ENCODE measurements at places on chromosomes 16 and 17.

GRCh38 chr17:2157675-2158395 lies 102.9 kb downstream of the HIC1 start:
- DNase-seq: no peak

GRCh38 chr16:22923491-22923890 lies 109.5 kb downstream of the HS3ST2 start:
- no peak for DNase-seq

DNA sequence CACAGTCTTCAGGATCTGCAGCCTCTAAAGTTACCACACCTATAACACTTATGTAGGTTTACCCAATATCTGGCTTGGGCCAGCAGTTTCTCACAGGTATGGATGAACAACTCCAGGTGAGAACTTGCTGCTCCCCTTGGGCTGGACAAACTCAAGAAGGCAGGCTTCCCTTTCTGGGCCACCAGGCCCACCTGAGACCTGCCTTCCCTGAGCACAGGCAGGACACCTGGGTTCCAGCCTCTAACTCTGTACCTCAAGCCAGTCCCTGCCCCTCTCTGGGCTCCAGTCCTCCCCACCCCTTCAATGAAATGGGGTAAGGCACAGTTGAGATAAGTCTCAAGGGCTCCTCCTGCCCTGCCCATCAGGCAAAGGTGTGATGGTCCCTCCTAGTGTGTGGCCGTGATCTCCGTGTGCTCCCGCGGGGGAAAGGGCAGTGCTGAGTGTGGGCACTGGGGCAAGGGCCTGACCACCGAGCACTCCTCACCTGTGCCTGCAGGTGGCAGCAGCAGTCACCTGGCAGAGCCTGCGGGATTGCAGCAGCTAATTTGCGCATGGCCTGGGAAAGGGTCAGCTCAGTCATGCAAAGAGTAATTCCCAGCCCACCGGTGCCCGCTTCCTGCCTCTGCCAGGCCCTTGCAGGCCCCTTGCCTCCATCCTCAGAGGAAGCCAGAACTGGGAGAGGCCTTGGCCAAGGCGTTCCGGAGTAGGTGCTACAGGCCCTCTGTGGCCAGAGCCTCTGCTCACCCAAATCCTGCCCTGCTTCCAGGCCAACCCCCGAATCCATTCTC lies 28.2 kb upstream of the ADGRG1 start:
- DNase-seq: no peak

- DNase-seq: no peak
Observed at GRCh38 chr17:17381446-17382064, 78.4 kb downstream of the NT5M start.

GRCh38 chr16:86984343-86984742 lies 332.8 kb downstream of the C16orf95 start:
- no peak for DNase-seq

DNA sequence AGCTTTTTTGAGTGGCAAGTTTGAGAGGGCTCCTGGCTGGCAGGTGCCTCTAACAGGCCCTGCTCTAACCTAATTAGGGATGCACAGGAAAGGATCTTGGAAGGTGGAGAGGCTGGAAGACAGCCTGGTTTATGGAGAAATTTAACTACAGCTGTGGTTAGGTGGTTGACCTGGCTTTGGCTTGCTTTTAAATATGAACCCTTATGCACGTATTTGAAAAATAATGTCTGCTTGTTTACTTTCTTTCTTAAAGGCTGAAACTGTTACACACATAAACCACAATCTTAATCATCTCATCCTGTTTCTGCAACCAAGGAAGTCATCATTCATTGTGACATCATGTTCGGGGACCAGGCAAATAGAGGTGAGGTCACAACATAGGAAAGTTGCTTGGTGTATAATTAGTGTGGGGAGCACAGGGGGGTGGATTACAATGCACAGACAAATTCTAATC lies 23.1 kb upstream of the DHRS13 start:
- DNase-seq: peak; percentile 63

GRCh38 chr16:11183035-11183812 lies 72.8 kb downstream of the SOCS1 start:
- DNase-seq: no peak

- DNase-seq: no peak
Observed at GRCh38 chr16:47599512-47599911, 138.4 kb downstream of the PHKB start.

GRCh38 chr17:3514873-3515272 lies 39.1 kb downstream of the ASPA start:
- no peak for DNase-seq

GRCh38 chr17:34228781-34229180 lies 26.3 kb upstream of the CCL2 start:
- DNase-seq: no peak

- DNase-seq: no peak
Observed at GRCh38 chr17:28698253-28698941, 13.3 kb downstream of the PROCA1 start.

DNA sequence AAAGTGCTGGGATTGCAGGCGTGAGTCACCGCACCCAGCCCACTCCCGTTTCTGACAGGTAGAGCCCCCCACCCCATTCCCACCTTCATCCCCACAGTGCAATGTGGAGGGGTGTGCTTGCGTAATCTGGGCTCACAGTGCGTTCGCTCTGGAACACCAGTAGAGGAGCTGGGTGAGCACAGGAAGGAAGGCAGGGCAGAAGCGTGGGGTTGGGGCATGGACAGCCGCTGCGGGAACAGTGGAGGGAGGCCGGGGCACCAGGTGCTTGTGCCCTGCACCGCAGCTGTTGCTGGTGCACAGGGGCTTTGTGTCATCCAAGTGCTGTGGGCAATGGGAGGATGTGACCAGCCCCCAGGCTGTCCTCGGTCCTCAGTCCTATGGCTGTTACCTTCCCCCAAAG lies 24.7 kb downstream of the KDM8 start:
- DNase-seq: no peak
